ENCODE measurements at places on chromosomes 1 and 21. TPM values are rescaled to one million over a fixed set of nuclear protein-coding genes. Genes with fewer than 3 reads are reported as not detected.

The CHRM3 gene
- total RNA-seq: 0.28 TPM

The SPATA17 gene
- 1.00 TPM for total RNA-seq

The PRKCZ gene
- total RNA-seq: 7.5 TPM

The ASCL5 gene
- total RNA-seq: not detected
